ENCODE measurements at places on chromosomes 1 and 21. TPM values are rescaled to one million over a fixed set of nuclear protein-coding genes. Genes with fewer than 3 reads are reported as not detected.

DNA sequence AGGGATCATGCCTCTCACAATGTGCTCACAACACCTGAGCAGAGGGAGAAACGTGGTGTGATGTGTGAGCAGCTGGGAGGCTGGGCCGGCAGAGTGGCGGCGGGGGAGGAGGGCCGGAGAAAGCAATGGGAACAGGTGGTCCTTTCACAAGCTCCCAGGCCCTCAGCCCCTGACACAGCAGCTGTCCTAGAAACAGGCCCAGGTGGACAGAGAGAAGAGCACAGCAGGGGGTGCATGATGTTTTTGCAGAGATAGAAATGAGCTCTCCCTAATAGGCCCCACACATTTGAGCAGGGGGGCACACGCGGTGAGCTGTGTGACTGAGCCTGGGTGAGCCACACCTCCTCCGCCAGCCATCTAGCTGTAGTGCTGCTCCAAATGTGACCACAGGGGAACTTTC is 7.6 kb upstream of the RGS16 start:
- DNase-seq: no peak

DNA sequence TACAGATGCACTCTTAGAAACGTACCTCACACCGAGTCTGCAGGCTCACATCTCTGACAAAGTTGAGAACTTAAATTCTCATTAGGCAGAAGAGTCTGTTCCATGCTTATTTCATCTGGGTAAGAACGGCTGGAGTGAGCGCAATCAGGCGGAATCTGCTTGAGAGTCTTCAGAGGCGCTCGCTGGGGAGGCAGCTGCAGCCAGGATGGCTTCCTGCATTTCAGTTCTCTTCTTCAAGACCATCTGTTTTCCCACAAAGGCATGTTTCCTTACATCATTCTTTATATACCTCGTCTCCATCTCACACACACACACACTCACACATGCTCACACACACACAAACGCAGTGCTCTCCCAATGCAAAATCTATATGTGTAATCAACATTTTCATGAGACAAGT is 497.1 kb downstream of the AJAP1 start:
- no peak for DNase-seq

GRCh38 chr1:77283701-77284425 is 2.0 kb downstream of the AK5 start:
- no peak for DNase-seq

Gene BTBD19
- 1.0 TPM for total RNA-seq

GRCh38 chr1:89607156-89607555 is 25.8 kb upstream of the LRRC8C start:
- no peak for DNase-seq

DNA sequence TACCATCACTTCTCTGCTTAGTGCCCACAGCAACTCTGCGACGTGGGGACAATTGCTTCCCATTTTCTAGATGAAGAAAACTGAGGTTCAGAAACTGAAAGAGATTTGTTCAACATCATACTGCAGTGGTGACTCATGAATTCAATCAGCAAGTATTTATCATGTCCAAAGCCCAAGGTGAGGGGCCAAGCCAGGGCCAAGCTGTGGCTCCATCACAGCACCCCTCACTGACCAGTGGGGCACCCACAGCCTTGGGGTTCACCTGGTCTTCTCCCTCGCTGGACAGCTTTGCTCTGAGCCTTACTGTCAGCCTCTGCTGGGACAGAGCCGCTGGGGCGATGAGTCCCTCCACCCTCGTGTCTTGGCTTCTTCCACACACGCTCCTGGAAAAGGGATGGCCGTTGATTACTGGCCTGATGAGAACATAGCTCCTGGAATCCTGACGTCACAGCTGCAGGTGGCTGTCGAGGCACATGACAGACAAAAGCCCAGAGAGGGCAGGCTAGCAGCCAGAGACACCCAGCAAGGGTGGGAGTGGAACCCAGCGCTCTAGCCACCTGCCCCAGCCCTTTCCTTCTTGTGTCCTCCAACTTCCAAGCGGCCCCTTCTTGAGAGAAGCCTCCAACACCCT is 6.2 kb downstream of the EDN2 start:
- DNase-seq: peak; percentile 86

GRCh38 chr1:185843297-185843869 is 109.2 kb downstream of the HMCN1 start:
- no peak for DNase-seq

- no peak for DNase-seq
Measured at GRCh38 chr1:24195136-24195535, 8.0 kb upstream of the IFNLR1 start.

DNA sequence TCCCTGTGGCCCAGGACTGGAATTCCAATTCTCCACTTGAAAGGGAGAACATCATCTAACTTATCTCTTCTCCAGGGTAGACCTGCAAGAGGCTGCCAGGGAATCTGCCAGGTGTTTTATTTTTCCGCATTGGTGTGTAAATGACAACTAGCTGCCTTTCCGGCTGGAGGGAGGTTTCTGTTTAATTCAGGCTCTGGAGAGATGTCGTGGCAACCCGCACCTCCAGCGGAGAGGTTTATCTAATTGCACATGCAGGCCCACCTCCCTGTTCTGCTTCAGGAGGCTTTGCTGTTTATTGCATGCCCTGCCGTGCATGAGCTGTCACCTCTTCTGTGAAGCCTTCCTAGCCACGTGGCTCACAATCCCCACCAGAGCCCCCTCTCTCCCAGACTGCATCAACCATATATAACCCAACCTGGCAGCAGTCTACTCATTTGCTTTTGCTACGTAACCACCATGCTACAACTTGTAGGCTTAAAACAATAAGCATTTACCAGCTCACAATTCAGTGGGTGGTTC is 151.6 kb downstream of the C1orf94 start:
- no peak for DNase-seq

DNA sequence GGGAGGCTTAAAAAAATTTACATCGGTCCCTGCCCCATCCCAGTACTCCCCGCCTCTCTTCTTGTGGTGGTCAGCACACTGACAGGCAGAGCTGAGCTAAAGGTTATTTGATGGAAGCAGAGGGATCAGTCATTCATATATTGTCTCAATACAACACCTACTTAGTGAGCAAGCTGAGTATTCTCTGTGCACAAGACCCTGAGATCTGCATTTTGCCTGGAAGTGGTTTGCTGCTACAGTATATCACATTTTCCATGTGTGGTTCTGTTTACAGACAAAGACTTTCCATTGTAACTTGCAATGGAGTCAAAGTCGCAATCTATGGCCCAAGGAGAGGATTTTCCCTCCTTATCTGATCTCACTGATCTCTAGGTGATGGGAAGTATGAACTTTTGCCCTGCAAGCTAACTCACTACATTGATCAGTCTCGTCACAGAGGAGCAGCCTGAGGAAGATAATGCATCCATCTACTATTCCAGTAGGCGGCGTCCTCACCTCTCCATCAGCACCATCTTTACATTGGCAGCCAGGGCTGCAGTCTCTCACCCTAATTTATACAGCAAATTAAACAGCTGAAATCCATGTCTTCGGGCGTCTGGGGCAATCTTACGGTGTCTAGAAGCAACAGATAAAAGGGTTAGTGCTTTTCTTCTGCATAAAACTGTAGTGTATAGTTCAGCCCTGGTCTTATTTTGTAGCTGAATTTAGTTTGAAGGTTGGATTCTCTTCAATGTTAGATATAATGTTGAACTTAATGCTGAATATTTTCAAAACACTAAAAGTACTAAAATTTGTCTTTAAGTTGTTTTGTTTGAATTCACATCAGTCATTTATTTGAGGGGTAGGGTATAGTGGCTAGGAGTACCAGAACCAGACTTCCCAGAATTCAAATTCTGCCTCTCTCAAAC is 3.2 kb upstream of the TRAF5 start:
- peak; percentile 49 for DNase-seq

Gene WDR47
- total RNA-seq: 75.3 TPM

DNA sequence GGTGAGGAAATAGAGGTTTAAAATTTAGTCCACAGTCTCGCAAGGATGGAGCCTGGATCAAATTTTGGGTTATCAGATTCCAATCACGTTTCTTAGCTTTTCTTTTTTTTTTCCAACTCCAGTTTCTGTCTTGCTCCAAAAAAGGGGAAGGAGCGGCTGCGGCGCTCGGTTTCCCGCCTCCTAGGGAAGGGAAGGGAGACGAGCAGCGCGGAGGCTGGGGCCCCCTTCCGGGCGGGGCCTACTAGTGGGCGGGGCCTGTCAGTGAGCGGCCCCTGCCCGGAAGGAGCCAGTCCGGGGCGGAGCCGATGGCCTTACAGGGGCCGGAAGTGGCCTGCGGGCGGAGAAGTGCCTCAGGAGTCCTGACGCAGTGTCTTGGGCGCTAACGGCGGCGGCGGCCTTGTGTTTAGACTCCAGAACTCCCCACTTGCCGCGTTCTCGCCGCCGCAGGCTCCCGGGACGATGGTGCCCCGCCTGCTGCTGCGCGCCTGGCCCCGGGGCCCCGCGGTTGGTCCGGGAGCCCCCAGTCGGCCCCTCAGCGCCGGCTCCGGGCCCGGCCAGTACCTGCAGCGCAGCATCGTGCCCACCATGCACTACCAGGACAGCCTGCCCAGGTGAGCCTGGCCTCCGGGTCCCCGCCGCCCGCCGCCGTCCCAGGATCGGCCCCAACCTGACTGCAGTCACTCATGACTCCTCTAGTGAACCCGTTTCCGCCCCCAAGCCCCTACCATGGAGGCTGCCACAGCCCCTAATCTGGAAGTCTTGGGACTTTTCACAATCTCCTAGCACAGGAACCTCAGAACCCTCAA is at the start of gene CPT2:
Gene CPT2, plus strand, starts transcription at position 340 of the 806 bp plus-strand sequence. Its CDS starts 120 bp downstream, at position 460.
- peak; percentile 98 for DNase-seq

DNA sequence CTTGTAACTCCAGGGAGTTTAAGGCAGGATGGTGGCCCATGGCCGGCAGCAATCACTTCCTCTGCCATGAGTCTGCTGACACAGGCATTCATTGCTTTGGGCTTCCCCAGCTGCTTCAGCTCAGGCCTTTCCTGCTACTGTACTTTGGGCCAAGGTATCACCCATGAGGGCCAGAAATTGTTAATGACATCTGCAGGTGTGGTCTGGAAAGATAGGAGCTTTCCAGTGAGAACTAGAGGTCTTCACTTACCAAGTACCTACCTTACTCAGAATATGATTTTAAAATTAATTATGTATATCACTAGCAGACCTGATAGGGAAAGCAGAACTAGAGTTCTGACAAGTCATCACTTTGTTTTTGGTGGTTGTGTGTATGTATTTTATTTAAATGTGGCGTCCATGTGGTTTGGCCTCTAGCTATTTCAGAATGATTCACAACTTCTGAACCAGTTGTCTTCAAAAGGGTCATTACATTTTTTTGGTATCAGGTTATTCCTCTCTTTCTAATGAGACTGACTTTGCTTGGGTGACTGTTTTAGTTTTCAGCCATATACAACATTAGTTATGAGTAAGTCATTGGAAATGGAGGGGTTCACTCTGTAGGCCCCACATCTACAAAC is 2.7 kb downstream of the RGL1 start:
- DNase-seq: no peak

DNA sequence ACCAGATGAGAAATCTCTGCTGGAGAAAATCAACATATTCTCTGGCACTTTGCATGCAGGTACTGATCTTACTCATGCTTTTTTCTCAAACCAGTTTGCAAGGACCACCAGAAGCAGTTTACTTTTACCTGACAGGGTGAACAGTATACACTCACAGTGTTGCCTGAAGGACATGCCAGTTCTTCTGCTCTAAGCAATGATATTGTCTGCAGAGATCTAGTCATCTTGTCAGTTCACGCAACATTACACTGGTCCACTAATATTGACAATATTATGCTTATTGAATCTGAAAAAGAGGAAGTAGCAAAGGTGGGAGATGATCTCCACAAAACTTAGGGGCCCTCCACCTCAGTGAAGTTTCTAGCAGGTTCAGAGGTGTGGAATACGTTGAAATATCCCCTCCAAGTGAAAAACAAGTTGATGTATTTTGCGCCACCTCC is 3.8 kb upstream of the S100B start:
- no peak for DNase-seq

Gene PWP2
- total RNA-seq: 11.2 TPM

- no peak for DNase-seq
Measured at GRCh38 chr1:176517484-176517883, 54.5 kb downstream of the PAPPA2 start.

GRCh38 chr1:162913345-162913744 is 52.4 kb upstream of the CCDC190 start:
- no peak for DNase-seq

- no peak for DNase-seq
Measured at GRCh38 chr1:186054003-186054402, 319.8 kb downstream of the HMCN1 start.

Gene MATN1
- total RNA-seq: not detected

- no peak for DNase-seq
Measured at GRCh38 chr1:202200112-202200548, 6.5 kb downstream of the LGR6 start.

- DNase-seq: no peak
Measured at GRCh38 chr1:40017951-40018575, 22.5 kb upstream of the CAP1 start.

- DNase-seq: no peak
Measured at GRCh38 chr1:10694274-10694632, 102.2 kb downstream of the CASZ1 start.

Gene LAMC1
- total RNA-seq: 76.9 TPM

Gene TPTE
- total RNA-seq: not detected

- DNase-seq: no peak
Measured at GRCh38 chr1:225593414-225593813, 59.5 kb downstream of the ENAH start.

Gene ST6GALNAC3
- total RNA-seq: 2.2 TPM

DNA sequence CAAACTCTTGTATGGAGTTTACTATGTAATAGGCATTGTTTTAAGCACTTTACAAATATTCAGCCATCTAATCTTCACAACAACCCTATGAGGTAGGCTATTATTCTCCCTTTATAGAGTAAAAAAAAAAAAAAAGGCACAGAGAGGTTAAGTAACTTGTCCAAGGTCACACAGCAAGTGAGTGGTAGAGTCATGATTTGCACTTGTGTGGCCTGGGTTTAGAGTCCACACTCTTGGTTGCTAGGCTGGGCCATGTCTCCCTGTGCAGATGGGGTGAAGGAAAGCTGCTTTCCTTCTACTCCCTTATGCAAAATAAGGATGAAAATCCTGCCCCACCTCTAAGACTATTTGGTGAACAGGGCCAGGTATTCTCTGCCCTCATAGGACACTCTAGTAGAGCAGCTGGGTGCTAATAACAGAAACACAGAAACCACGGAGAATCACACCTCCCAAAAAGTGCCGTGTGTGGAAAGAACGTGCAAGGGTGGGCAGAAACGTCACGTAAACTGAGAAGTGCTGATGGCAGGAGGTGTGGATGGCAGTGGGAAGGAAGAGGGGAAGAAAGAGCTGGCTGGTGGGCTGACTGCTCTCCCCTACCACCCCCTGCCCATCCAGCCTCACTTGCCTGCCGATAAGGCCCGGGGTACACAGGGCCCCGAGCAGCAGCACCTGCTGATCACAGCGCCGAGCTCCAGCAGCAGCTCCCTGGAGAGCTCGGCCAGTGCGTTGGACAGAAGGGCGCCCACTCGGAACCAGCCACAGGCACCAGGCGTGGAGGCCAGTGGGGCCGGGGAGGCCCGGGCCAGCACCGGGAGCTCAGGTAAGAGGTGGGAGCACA is 28.3 kb upstream of the VPS13D start:
- DNase-seq: no peak

GRCh38 chr1:119550381-119550780 is 43.4 kb downstream of the HSD3B1 start:
- DNase-seq: no peak

DNA sequence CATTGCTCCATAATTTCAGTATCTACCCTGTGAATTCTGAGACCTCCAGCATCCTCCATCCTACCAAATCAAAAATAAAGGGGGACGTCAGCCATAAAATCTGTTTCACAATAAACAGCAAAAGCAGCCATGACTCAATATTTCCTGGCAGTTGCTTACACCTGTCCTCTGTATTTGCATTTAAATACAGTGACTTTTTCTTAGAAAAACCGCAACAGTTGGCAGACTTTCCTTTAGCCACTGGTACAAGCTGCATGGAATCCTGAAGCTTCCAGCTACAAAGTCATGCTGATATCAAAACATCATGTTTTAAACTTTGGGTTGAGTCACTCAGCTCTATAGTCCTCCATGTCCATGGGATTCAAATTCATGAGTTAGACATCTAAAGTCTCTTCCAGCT is 278.0 kb upstream of the KAZN start:
- DNase-seq: no peak
